Suprapubic skin (tissue), 4 donors: ENCODE measurements at places on chromosomes 1 and 21.

GRCh38 chr1:170354246-170354645, 177.7 kb upstream of the GORAB start:
- DNase-seq, result no peak

- DNase-seq, result no peak
These were observed 25.2 kb upstream of the DYRK1A start for GRCh38 chr21:37341254-37341960.

DNA sequence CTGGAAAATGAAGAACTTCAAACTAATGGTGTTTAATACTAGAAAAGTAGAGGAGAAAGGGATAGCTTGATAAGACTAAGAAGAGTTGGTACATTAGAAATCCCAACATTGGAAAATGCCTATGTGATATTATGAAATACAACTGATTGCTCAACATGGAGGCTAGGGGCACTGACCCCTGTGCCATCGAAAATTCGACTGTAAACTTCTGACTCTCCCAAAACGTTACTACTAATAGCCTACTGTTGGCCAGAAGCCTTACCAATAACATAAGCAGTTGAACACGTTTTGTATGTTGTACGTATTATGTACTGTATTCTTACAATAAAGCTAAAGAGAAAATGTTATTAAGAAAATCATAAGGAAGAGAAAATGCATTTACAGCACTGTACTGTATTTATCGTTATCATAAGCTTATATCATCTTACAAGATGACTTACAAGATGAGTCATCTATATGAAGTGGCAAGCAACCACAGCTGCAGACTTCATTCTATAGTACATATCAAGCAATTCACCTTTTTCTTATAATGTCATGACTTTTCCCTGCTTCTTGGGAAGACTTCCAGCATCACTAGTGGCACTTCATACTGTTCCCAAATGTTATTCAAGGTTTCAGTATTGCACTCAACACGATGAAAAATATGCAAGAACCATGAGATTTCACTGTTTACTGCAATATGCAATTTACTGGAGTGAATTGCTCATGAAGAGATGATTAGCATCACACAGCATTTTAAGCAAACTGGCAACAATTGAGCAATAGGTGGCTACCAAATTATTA, 12.9 kb upstream of the CTSK start:
- DNase-seq, result no peak

- no peak for DNase-seq
These were observed 138.2 kb downstream of the NFIA start for GRCh38 chr1:61220536-61220935.

- no peak for DNase-seq
These were observed 599.5 kb downstream of the MATN1 start for GRCh38 chr1:30123896-30124295.

GRCh38 chr1:11701551-11701961, 10.0 kb downstream of the DRAXIN start:
- no peak for DNase-seq

DNA sequence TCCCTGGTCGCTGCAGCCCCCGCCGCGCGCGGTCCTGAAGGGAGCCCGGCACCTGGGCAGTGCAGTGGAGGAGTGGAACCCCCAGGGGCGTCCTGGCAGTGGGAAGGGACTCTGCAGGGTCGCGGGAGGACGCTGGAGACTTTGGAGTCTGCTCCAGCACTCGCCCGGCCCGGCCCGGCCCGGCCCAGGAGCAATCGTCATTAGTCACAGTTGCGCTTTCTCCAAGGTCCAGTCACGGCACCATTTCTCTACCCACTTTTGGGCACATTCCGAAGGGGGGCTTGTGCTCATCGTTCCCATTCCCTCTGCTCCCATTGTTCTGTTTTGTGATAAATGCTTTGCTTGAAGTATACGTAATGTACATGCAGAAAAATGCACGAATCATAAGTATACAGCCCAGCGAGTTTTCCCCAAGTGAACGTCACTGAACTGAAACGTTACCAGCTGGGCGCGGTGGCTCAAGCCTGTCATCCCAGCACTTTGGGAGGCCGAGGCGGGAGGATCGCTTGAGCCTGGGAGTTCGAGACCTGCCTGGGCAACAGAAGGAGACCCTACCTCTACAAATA, 999 bp downstream of the THAP3 start:
- no peak for DNase-seq

GRCh38 chr1:42336978-42337377, 1.9 kb upstream of the FOXJ3 start:
- no peak for DNase-seq

- DNase-seq, result no peak
These were observed 117.6 kb downstream of the LEPR start for GRCh38 chr1:65538086-65538485.

- no peak for DNase-seq
These were observed 79.5 kb downstream of the SLC66A1 start for GRCh38 chr1:19391596-19391981.

DNA sequence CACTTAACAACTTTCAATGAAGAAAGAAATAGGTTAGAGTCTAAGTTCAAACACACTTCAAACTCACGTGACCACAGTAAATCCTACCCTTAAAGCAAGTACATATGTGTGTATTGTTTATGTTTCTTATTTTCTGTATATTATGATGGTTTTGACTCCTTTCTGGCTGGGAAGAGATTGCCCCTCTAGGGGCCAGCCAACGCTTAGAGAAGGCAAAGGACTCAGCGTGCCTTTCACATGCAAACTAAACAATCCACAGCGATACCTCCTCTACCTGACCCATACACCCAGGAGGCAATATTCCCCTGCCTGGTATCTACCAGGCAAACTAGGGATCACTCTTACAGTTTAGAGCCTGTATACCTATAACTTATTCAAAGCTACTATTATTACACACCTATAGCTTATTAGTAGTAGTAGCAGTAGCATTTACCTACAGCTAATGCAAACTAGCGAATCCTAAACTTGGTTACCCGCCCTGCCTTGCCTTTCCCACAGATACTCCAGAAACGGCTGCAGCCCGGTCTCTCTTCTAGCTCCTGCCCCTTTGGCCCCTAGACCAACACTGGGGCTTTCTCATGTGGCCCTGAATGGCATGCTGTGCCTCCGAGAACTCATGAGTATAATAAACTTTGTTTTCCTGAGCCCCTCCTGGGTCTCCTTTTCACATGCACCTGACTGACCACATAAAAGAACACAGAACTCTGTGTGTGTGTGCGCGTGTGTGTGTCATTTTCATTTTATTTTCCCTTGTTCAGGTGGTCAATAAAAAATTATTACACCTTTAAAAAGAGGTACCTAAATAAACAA, 14.0 kb downstream of the NRIP1 start:
- DNase-seq, result no peak

DNA sequence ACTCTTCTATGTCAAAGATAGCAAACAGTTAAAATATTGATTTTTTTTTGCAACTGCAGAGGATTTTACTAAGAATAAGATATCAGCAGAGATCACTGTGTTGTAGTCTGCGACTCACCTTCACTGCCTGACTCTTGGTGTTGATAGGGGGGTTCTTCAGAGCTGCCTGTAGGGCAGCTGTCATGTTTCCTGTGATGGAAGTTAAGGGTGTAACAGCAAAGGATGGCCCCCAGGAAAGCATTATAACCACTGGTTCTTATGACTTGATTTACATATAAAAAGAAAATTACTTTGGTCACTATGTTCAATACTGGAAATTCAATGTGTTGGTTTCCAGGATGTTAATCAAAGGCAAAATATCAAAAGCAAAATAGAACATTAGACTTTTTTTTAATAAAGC, 2.6 kb downstream of the ARPC5 start:
- no peak for DNase-seq

- DNase-seq, result no peak
These were observed 38.2 kb downstream of the POU2F1 start for GRCh38 chr1:167258858-167259257.
